ENCODE measurements at places on chromosomes 7 and 10.

- DNase-seq: no peak
Observed at GRCh38 chr10:122566632-122567031, 6.1 kb downstream of the DMBT1 start.

- no peak for DNase-seq
Observed at GRCh38 chr7:47294556-47295222, 287.2 kb downstream of the TNS3 start.

GRCh38 chr7:112452102-112452888, 2.0 kb downstream of the IFRD1 start:
- DNase-seq: no peak

GRCh38 chr7:48045195-48045765, 9.9 kb downstream of the C7orf57 start:
- DNase-seq: no peak
